ENCODE measurements at places on chromosomes 13 and 19.
A peak's percentile ranks its signal among the peaks of the same experiment; 100 is the strongest.

DNA sequence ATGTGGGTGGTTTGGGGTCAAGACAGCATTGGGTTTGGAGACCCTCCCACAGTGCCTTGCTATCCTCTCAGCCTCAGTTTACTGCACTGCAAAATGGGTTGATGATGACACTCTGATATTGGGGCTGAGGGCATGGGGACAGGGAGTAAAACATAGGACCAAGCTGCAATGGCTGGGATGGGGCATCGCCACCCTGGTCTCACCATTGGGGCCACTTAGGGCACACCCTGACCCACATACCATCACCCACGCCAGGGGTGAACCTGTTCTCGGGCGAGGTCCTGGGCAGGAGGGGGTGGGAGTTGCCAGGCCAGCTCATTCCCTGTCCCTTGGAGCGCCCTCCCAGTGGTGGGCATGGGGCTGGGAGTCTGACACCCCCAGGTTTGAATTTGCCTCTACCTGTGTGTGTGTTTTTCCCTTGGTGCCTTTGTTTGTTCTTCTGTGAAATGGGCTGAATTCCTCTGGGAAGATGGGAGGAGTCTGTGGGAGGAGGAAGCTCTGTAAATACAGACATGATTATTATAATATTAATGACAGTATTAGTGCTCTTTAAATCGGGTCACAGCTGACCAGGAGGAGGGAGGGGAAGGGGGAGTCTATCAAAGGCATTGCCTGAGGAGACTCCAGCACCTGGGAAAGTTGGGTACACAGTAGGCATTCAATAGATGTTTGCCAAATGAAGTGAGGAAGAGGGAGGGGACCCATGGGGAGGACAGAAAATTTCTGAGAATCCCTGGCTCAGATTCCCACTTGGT is 2.2 kb upstream of the FCHO1 start:
- DNase-seq, result no peak

DNA sequence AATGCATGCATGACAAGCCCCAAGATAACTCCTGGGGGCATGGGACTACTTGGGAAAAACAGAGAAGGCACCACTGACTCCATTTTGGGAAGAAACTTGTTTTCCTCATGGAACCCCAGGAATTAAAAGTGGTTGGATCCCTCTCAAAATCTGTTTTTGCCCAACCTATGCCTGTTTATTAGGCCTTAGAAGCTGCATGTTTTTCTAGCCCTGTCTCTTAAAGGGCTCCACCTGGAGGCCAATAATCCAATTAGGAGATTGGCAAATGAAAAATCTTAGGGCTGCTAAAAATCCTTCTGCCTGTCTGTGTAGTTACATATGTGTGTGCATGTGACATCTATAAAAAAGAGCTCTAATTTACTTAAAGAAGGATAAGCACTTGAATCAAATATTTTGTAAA is 26.9 kb downstream of the MED4 start:
- no peak for DNase-seq

DNA sequence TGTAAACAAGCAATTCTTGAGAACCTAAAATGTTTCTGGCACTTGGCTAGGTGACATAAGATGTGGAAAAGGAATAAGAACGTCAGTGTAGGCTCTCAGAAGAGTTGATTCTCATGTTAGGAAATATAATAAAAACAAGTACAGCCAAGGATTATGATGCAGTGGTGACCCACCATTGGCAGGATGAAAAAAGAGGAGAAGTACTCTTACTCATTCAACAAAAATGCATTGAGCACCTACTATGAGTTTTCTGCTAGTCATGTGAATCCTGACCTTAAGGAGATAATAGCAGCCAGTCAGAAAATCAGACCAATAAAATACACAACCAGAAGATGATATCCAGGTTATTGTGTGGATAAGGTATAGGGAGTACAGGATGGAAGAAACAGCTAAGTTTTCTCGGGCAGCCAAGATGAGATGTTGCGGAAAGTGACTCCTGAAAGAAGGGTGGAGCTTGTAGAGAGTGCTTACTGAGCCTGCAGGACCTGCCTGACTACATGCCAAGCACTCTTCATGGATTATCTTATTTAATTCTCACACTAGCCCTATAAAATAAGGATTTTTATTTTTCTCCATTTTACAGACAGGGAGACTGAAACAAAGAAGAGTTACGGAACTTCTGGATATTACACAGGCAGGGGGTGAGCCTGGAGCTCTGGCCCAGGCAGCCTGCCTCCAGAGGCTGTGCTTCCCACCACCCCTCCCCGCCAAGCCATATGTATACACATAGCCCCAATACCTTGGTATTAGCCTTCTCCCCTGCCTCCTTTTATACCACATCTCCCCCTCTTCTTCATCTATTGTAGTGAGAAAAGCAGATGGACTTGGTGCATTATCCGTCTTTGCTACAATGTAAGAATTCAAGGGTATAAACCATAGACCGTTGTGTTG is 58.0 kb downstream of the TGDS start:
- DNase-seq, result no peak

GRCh38 chr13:41407380-41407779 is 50.0 kb upstream of the RGCC start:
- DNase-seq, result no peak

GRCh38 chr19:11578258-11579142 is 1.1 kb upstream of the ACP5 start:
- no peak for DNase-seq

GRCh38 chr19:54947381-54947780 is at the start of gene NLRP7:
TSS of gene NLRP7 (minus strand) at chr19:54947530.
- no peak for DNase-seq

- no peak for DNase-seq
These were observed 16.2 kb downstream of the ELAVL3 start for GRCh38 chr19:11464333-11465265.

DNA sequence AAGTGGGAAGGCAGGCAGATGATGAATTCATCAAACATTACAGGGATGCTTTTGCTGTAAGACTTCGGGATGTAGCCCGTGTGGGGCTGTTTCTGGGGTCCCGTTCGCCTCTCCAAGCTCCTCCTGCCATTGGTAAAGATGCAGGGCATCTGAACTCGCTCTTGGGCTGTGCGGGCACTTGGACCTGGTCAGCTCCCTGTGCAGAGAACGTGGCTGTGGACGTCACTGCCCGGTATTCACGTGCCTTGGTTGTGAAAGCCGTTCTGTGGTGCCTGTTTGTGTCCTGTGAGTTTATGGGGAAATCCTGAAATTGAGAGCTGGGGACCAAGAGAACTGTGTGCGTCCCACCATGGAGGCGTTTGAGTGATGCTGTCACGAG is 5.4 kb downstream of the TFDP1 start:
- no peak for DNase-seq

- no peak for DNase-seq
These were observed 61.8 kb downstream of the PCDH9 start for GRCh38 chr13:67168384-67168783.

GRCh38 chr19:54179921-54180461 is 7.0 kb upstream of the TMC4 start:
- DNase-seq, result peak; percentile 67

GRCh38 chr19:49409441-49410029 is 13.7 kb downstream of the PTH2 start:
- no peak for DNase-seq

DNA sequence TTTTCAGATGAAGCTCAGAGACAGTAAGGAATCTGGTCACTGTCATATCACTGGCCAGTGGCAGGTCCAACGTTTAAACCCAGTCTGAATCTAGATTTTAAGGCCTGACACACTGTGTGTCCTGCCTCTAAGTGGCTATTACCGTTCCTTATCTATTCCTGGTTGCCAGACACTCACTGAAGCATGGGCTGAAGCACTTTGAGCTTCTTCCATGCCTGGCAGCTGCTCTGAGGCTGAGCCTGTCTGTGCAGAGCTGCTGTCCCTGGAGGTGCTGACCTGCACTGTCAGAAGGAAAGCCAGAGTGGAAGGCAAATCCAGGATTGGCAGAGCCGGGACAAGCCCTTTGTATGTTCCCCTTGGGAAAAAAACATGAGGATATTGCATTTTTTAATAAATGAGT is 109.2 kb upstream of the SLC7A1 start:
- DNase-seq, result no peak

DNA sequence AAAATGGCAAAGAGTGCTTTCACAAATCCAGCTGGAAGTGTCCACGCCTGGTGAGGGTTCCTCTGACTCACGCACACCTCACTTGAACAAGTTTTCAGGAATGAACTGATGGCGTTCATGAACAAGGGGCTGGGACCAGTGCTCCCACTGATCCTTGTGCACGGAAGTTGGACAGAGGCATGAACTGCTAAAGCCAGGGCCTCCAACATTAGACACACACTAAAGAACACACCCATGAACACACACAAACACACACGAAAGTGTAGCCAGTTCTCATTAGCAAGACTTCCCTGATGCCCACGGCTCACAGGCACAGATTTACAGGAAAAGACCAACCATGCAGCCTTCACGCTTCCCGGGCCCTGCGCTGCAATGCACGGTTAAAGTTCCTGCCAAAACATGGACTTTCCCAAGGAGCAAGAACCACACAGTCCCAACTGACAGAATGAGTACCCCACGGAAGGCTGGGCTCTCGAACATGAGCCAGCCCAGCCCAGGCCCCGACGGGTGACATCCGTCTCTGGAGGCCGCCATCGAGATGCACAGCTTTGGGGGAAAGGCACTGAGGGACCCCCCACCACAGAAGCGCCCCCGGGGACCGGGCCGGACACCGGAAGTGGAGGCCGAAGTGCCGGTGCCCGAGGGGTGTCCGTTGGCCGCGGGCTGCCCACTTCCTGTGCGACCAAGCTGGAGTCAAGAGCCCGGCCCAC is 808 bp downstream of the DNMT1 start:
- no peak for DNase-seq
